Activated CD4-positive, alpha-beta T cell treated with anti-CD3 and anti-CD28 coated beads for 24 hours (primary cell): ENCODE measurements at places on chromosomes 1 and 21.

DNA sequence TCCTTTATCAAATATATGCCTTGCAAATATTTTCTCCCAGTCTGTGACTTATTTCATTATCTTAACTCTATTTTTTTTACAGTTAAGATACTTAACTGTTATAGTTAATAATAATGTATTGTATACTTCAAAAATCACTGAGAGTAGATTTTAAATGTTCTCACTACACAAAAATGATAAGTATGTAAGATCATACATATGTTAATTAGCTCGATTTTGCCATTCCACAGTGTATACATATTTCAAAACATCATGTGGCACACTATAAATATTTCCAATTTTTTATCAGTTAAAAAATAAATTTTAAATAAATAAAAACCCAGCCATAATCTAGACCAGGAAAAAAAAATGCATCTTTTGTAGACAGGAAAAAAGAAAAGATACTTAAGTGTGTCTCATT lies 27.2 kb downstream of the CTTNBP2NL start:
- no peak for DNase-seq

GRCh38 chr1:226125097-226125630 lies 61.4 kb downstream of the ACBD3 start:
- peak; percentile 88 for DNase-seq

- no peak for DNase-seq
Measured at GRCh38 chr1:166882893-166883292, 6.8 kb upstream of the TADA1 start.

- DNase-seq, result no peak
Measured at GRCh38 chr21:32515874-32516273, 69.4 kb downstream of the TCP10L start.

GRCh38 chr1:26780344-26780957 lies 7.3 kb upstream of the PIGV start:
- no peak for DNase-seq

DNA sequence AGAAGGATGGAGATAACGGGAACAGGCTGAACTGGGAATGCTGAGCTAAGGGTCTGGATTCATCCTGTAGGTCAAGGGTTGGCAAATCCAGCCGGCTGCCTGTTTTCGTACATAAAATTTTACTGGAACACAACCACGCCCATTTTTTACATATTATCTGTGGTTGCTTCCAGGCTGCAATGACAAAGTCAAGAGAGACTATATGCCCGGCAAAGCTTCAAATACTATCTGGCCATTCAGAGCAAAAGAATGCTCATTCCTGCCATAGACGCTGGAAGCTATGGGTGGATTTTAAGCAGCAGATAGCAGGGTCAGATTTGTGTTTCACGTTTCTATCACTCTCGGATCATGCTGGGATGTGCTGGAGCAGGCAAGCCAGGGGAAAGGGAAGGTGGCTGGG lies 137.9 kb upstream of the EDN2 start:
- no peak for DNase-seq

DNA sequence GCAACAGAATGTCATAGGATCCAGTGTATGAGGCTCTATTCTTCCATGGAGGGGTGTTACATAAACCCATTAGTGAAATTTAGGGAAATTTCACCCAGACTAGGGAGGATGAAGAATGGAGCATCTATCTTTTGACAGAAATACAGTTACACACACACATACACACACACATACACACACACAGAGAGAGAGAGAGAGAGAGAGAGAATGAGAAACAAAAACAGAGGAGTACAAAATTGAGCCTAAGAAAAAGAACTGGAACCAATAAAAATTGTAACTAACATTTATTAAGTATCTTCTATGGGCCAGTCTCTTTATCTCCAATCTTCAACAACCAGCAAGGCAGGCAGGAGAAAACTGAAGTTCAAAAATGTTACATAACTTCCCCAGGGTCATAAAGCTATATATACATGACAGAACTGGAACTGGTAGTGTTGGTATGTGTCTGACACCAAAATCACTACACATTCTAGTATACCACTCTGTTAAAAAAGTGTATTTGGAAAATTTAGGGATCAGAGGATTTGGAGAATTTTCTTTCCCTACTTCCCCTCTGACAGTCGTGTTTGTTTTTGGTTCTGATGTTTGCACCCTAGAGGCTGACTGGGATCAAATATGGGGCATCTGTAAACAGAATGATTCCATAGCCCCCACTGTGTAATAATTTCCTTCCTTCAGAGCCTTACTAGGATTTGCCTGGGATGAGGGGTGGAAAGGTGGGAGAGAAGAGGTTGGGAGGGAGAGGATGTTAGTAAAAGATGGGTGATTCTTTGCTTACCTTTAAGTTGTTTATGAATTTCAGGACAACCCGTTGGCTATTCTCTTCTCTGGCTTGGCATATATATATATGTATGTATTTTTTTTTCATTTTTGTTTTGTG lies 1.0 kb upstream of the ZFYVE9 start:
- no peak for DNase-seq

DNA sequence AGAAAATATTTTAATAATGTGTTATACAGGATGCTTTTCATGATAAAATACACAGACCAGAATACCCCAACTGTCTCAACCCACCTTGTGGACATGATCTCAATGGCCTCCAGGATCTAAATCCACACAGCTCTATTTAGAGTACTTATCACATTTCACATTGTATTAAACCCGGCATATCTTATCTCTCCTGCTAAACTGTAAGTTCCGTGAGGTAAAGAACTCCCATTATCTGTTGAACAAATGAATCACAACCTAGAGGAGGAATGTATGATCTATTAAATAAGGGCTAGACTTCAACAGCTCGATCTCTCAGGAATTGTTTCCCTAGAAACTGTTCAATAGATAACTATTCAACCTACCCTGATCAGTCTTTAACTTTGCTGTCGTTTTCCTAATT lies 6.9 kb downstream of the ETV3 start:
- no peak for DNase-seq

- DNase-seq, result no peak
Measured at GRCh38 chr1:11067716-11068599, 8.1 kb upstream of the SRM start.

DNA sequence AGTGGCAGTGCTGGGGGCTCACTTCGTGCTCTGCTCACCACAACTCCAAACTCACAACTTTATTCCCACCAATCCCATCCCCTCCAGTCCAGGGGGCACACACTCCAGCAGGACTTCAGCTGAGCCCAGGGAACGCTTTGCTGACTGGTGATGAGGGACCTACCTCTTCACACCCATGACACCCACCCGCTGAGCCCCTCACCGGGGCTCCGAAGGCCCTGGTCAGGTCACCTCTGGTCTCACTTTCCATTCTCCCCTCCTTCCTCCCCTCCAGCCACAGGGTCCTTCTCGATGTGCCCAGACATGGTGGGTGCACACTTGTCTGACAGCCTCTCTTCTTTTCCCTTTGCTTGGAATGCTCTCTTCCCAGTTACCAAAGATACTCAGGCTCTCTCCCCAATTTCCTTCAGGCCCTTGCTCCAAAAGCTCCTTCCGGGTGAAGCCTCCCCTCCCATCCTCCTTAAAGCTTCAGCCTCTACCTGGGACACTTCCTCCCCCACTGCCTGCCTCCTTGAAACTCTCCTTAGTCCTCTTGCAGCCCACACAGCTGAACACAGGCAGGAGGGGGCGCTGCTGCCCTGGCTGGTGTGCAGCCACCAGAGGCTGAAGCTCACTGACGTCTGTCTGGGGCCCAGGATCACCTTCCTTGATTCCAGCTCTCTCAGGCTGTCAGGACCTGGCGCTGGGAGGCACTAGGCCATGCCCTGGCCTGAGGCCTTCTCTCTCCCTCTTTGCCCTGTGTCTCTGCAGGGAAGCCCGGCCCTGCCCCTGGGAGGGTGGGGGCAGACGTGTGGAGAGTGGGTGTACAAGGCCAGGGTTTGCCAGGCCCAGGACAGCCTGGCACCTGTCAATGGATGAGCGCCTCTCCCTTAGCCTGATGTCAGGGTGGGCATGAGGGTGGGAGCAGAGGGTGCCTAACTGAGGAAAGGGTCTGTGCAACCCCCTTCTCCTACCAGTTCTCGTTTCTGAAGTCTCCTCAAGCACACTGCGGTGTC lies 1.6 kb downstream of the KCNE1 start:
- DNase-seq, result peak; percentile 40

GRCh38 chr1:223008808-223009207 lies 134.2 kb downstream of the TLR5 start:
- no peak for DNase-seq

GRCh38 chr21:36246080-36246631 lies 73.8 kb upstream of the MORC3 start:
- DNase-seq, result no peak

GRCh38 chr1:41591891-41592290 lies 107.4 kb upstream of the EDN2 start:
- DNase-seq, result no peak

GRCh38 chr1:209444961-209445360 lies 138.6 kb upstream of the CAMK1G start:
- DNase-seq, result no peak

DNA sequence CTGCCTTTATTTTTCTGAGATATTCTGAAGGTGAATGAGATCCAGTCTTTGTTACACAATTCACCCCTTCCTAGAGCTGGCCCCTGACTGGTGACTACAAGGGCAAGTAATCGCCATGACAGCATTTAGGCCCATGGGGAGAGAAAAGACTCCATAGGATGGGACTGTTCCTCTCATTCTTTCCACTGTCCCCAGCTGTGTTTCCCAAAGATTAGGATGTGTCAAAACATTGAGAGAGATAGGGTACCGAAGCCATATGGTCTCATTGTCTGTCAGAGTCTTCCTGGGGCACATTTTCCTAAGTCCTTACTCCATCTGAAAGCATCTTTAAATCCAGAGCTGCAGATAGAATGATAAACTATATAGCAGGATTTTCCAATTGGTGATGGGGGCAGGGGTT lies 423.5 kb downstream of the OMA1 start:
- no peak for DNase-seq

DNA sequence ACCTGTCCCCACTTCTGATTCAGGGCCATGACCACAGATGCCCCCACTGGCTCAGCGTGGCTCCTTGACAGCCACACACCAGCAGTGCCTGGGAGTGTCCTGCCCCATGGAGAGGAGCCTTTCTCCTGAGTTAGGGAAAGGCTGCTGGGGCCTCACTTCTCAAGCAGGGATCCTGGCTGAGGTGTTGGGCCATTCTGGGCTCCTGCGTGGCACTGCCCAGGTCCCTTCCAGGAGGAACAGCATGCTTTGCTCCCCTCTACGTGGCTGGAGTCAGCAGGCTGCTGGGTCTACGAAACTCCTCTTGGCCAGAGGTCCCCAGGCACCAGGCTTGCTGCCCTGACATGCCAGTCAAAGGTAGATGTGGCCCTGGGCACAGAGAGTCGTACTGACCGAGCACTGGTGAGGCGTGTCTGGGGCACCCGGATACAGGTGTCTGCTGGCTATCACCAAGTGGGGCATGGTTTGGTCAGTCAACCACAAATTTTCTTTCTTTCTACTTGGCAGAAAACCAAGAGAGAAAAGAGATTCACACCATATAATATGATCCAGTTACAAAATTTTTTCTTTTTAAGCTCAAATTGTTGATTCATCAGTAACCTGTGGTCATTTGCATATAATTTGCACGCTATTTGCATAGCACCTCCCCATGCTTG lies 4.1 kb downstream of the ADORA1 start:
- no peak for DNase-seq

DNA sequence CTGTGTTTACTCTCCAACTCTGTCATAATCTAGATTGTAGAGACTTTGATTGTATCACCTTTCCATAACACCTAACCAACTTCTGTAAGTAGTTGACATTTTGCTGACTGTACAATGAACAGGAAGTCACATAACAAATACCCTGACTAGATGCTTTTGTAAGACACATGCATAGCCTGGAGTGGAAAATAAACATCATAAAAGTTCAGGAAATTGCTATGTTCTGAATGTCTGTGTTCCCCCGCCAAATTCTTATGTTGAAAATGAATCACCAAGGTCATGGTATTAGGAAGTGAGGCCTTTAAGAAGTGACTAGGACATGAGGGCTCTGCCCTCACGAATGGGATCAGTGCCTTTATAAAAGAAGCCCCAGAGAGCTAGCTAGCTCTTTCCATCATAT lies 40.4 kb upstream of the ZSWIM5 start:
- DNase-seq, result peak; percentile 4

GRCh38 chr1:195376190-195376589 lies 1232.0 kb downstream of the KCNT2 start:
- no peak for DNase-seq

- DNase-seq, result peak; percentile 35
Measured at GRCh38 chr1:224851210-224851847, 78.1 kb upstream of the DNAH14 start.

DNA sequence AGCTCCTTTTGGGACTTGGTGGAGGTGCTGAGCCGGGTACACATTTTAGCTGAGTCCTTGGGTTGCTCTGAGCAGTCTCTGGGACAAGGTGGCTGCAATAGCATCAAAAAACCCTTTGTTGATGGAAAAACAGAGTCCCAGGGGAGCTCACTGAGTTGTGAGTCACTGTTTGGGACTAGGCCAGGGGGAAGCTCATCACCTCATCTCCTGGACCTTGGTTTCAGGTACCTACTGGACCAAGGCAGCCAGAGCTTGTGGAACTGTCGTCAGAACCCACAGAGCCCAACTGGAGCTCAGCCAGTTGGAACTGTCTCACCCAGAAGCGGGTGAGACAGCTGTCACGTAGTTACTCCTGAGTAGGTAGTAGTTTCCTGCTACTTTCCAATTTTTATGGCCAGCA lies 146.7 kb downstream of the HLX start:
- no peak for DNase-seq

DNA sequence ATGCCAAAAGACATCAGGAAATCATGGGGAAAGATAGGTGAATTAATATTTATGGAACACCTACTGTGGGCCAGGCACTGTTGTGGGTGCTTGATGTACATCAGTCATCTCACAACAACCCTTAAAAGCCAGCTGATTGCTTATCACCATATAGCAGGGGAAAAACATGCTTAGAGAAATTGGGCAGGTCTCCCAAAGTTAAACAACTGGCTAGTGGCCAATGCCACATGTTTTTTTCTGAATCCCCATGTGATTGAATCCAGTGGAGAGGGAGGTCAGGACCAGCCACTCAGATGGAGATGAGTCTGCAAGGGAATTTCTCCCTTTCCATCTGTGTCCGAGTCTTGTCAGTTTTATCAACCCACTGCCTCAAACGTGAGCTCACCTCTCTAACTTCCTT lies 33.5 kb downstream of the UTP25 start:
- DNase-seq, result no peak

DNA sequence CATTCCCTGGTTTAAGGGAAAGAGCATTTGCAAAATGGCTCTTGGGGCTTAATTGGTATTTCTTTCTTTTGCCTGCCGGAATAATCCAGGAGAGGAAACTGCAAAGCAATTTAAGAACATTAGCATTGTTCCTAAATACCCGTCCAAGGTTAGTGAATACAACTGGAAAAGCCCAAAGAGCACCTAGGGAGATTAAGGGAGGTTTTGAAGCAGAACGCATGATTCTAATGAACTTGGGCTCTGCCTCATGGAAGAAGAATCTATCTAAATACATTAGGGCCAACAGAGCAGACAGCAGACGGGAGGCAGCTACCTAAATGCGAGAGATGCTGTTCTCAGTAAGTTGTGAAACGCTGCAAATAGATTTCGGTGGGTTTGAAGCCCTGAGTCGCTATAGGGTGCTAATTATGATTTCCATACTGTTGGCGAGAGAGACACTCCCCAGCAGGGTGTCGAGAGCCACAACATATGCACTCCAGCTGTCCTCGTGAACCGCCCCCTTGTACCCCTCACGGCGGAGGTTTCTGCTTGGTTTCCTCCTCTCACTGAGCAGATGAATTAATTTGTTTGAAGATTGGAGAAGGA lies 326.7 kb upstream of the CAMK1G start:
- no peak for DNase-seq
